Tongue (tissue), 3 donors: ENCODE measurements at places on chromosomes 5 and 9.

- DNase-seq = no peak
Measured at GRCh38 chr5:39650008-39650762, 225.4 kb upstream of the DAB2 start.

- DNase-seq = no peak
Measured at GRCh38 chr5:63154476-63155309, 576.1 kb downstream of the LRRC70 start.

DNA sequence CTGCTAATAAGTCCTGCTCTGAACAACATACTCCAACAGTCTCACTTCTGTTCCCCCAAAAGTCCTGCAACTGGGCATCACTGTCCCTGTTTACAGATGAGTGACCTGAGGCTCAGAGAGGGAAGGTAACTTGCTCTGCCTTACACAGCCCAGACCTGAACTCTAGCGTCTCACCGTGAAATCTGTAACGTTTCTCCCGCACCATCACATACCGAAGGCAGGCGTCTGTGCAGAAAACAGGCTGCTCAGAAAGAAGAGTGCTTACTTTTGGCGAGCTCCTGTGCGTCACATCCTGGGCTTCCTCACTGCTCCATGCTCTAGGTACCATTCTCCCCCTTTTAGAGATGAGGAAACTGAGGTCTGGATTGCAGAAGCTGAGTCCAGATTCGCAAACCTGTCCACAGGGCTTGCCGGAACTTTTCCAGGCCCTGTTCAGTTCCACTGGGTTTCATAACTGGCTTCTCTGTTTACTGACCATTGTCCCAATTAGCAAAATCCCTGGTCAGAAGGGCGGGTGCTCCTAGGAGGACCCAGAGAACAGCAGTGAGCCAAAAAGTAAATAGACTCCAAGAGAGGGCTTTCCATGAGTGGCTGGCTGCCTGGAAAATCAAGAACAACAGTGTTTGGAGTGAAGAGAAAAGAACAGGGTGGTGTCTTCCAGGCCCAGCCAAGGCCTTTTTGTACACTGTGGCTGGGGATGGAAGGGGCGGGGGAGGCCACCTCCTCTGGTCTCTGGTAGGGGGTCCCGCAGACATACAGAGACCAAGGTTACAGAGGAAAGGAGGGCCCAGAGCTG is 27.1 kb downstream of the GSN start:
- peak; percentile 74 for DNase-seq

- DNase-seq = no peak
Measured at GRCh38 chr5:36304095-36304805, 2.5 kb upstream of the RANBP3L start.

DNA sequence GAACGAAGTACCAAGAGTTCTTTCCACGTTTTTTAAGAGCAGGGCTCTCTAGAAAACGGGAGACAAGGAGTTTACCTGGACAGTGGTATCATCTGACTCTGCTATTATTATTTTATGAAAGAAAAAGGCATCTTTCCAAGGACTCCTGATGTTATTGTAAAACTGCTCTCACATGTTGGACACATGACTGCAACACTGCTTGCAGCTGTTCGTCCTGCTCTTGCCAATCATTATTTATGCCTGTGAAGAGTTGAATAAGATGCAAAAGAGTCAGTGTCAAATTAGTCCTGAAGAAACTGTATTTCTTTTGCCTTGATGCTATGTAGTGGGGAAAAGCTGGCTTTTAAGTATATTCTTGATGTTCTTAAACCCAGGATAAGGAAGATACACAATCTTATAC is 284.5 kb upstream of the PTGER4 start:
- DNase-seq = peak; percentile 74

- no peak for DNase-seq
Measured at GRCh38 chr9:36046923-36047322, 10.2 kb downstream of the RECK start.

DNA sequence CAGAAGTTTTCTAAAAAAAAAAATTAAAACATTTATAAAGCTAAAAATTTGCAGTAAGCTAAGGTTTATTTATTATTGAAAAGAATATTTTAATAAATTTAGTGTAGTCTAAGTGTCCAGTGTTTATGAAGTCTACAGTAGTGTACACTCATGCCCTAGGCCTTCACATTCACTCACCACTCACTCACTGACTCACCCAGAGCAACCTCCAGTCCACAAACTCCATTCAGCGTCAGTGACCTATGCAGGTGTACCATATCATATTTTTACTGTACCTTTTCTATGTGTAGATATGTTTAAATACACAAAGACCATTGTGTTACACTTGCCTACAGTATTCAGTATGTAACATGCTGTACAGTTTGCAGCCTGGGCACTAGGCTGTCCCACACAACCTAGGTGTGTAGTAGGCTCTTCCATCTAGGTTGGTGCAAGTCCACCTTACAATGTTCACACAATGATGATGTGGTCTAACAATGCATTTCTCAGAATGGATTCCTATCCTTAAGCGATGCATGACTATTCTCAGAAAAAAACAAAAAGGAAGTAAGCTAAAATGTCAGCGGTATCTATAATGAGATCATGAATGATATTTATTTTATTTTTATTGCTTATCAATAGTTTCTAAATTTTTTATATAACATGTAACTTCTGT is 336.7 kb downstream of the AGTPBP1 start:
- DNase-seq = no peak
